ENCODE measurements at places on chromosomes 6 and 20.
A peak's percentile ranks its signal among the peaks of the same experiment; 100 is the strongest.

DNA sequence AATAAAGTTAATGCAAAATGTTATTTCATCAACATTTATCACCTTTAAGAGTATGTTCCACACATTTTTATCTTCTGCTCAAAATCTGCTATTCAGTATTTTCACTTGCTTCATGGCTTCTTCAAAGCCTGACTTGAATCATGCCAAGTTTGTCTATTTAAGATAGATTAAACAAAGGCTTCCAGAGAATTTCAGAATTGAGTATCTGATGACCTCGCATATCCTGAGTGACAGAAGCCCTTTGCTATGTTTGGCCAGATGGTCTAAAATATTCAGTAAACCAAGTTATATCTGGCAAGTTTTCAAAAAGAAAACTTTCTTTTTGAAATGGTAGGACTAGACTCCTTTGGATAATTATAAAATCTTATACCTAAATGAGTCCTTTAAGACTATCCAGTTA, 348.9 kb upstream of the KCNQ5 start:
- DNase-seq, result no peak

DNA sequence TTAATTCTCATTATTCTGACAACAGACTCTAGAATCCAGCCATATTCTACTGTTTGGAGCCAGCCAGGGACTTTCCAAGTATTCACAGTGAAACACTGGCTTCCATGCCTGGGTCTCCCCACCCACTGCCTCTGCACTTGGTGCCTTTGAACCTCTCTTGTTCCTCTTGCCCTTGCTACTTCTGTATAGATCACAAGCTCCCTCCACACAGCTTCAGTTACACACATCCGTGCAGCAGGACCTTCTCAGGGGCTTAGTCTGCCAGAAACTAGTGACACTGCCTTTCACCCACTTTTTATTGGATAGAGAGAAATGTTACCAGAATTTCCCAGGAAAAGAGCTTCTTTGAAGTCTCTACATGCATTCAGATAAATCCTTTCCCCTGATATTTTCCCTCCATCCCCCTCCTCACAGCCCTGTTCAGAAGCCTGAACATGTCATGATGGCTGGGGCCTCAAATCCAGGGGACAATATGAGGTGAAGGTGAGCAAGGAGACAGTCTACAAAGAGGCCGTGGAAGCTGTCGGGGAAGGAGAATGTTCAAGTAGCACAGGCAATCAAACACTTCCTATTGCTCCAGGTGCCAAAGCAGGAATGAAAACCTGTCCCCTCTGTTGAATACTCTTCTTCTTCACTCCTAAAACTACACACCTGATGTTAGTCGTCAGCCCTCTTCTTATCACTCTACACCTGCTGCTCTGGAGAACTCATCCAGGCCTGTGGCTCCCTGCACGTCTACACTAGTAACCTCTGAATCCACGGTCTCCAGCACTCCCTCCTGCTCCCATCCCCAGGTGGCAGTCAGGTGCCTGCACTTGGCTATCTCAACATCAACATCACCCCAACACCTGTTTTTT, 20.2 kb upstream of the HLA-DOA start:
- DNase-seq, result peak; percentile 83

DNA sequence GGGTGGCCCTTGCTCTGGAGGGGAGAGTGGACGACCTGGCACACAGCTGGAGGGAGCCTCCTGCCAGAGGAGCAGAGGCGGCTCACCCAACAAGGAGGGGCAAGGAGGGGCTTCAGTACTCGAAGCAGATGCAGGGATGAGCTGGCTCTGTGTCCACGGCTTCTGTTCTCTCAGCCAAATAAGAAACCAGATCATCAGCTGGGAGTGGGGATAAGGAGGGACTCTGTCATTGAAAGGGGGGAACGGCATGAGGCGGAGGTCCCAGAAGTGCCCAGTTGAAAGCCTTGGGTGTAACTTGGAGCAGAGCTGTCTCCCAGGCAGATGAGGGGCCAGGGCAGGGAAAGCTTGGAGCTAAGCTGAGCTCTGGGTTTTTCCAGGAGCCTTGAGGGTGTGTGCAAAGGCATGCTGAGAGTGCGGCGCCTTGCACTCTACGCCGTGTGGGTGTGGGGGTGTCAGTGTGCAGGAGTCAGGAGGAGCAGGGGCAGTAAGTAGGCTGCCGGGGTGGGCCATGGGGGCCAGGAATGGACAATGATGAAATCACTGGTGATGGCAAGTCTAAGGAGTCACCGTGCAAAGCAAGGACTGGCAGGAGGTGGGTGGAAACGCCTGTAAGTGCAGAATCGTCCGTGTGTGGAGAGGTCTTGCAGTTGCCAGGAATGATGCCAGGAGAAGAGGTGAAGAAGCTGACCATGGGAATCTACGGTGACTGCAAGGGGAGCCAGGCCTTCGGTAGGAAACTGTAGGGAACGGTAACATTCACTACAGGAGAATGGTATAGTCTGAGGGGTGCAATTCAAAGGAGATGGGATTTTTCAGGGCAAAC, 85.4 kb upstream of the FOXQ1 start:
- DNase-seq, result no peak

GRCh38 chr20:53711333-53712211, 117.9 kb upstream of the ZNF217 start:
- no peak for DNase-seq
